Activated CD4-positive, alpha-beta T cell treated with anti-CD3 and anti-CD28 coated beads for 24 hours (primary cell): ENCODE measurements at places on chromosomes 7 and 10.

DNA sequence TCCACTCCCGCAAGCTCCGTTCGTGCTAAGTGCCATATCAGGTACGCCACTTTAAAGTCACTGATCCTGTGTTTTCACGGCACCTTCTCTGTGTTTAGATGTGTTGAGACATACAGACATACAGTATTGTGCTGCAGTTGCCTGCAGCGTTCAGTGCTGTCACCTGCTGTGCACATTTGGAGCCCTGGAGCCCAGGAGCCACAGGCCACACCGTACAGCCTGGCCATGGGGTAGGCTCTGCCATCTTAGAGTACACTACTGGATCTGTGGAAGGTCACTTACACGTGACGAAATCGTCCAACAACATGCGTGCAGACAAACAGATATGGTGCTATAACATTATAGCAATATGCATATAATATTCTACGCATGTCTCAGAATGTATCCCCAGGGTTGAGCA is 111.3 kb downstream of the ELFN1 start:
- DNase-seq: no peak

DNA sequence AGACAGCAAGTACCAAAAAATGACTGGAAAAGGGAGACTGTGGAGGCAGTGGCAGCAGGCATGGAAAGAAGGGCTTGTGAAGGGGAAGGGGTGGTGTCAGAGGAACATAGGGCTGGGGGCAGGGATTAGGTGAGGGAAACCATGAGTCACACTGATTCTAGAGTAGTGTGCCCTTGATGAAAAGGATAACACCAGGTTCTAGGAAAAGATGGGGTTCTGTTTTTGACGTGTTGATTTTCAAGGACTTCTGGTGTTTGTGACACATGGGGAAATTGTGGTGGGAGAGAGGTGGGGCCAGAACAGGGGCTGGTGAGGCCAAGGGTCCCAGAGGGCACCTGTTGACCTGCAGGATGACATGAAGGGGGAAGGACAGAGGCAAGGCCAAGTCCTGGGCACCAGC is 57.1 kb downstream of the FIGNL1 start:
- peak; percentile 39 for DNase-seq

DNA sequence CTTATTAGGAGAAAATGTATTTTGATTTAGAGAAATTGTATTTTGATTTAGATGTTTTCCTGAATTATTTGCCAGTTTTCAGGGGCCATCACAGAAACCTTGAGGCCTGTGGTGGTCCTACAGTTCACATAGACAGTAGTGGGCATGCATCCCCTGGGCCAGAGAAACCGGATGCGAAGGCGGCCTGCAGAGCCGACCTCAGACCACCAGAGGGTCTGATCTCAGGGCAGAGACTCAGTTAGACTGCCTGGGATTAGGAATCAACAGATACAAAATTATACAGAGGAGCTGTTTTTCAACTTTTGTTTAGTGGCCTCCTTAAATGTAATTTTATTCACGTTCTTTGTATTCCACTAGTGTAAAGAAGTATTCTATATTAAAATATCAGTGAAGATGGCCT is 158.4 kb downstream of the PAXIP1 start:
- no peak for DNase-seq

DNA sequence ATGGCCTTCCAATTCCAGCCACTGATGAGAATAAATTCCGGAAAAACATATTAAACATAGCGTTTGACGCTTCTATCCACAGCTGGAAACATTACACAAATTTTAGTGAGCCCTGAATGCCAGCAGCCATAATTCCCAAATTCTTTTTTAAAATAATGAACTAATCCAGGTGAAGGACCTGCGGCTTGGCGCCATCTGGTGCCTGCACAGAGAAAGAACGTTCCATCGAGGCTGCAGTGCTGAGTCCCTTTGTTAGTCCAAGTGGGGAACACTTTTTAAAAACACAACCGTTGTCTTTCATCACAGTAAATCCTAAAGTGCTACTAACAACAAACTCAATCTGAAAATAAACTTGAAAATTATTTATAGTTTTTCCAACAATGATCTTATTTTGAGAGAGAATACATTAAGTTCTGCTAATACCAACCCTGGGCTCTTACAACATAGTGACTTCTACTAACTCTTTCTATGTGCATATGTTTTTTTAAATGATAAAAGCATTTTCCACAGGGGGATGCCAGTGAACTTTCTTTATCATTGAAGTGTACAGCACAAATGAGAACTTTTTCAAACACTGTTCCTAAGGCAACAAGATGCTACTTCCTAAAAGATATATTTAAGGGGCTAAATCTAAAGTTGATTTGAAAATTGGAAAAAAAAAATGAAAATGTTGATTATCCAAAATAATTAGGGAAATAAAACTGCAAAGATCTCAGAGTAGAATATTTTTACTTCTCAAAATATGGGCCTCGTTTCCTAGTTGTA is 166.9 kb upstream of the RNF32 start:
- DNase-seq: peak; percentile 11

- no peak for DNase-seq
Measured at GRCh38 chr10:86522510-86522855, 891 bp upstream of the WAPL start.

GRCh38 chr7:29805886-29806207 is 461 bp upstream of the WIPF3 start:
- no peak for DNase-seq

DNA sequence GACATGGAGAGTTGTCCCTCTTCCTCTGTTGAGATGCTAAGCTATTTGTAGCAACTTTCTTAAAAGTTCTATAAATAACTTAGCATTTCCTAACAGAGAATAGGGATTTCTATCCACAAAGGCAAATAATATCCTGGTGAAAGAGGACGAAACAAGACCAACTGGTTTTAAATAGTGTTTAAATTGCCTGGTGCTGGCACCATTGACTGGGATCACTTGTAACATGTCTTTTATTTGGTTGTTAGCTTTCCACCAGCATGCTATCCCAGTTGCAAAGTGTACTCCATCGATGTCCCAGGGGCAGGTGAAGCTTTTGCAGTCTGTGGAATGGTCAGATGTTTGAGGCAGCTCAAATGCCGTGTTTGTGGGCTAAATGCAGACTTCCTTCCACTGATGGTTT is 3.7 kb downstream of the SUFU start:
- no peak for DNase-seq

DNA sequence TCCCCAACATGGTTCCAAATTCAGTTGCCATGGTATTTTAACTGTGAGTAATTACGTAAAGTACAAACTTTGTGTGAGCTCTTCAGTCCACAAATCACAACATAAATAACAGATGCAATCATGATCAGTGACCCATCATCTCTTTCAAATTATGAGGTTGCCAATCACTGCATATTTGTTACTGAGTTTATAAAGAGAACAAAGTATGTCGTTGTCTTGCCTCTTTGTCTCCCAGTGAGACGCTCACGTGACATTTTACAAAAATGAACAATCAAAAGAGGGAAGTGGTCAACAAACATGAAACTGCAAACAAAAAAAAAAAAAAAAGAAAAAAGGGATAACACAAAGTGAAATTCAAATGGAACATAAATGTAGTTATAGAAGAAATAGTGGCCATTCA is 122.7 kb upstream of the PDSS1 start:
- DNase-seq: no peak

- no peak for DNase-seq
Measured at GRCh38 chr7:116998567-116999175, 45.4 kb downstream of the ST7 start.

GRCh38 chr7:94509264-94509886 is at the start of gene CASD1:
CASD1 (plus strand) TSS chr7:94509809; CDS start chr7:94510085, 276 bp downstream.
- peak; percentile 29 for DNase-seq

GRCh38 chr10:4981722-4982471 is 18.7 kb downstream of the AKR1C1 start:
- peak; percentile 0 for DNase-seq

DNA sequence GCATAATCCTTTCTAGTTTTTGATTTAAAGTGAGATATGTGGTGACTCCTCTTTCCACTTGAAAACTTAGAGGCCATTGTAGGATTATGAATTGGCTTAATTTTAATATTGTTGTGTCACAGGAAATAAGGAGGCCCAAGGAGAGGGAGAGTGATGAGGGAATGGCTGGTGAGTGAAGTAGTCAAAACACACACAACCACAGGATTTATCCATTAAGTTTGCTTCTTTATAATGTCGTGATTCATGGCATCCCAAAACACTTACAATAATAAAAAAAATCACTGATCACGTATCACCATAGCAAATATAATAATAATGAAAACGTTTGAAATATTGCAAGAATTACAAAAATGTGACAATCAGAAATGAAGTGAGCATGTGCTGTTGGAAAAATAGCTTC is 1215.5 kb upstream of the LRRTM3 start:
- DNase-seq: no peak

GRCh38 chr10:89091496-89091895 is 100.9 kb downstream of the FAS start:
- no peak for DNase-seq

GRCh38 chr7:143145-143751 is 49.1 kb upstream of the FAM20C start:
- DNase-seq: no peak

- DNase-seq: no peak
Measured at GRCh38 chr7:144027070-144027469, 21.7 kb upstream of the OR2A5 start.

DNA sequence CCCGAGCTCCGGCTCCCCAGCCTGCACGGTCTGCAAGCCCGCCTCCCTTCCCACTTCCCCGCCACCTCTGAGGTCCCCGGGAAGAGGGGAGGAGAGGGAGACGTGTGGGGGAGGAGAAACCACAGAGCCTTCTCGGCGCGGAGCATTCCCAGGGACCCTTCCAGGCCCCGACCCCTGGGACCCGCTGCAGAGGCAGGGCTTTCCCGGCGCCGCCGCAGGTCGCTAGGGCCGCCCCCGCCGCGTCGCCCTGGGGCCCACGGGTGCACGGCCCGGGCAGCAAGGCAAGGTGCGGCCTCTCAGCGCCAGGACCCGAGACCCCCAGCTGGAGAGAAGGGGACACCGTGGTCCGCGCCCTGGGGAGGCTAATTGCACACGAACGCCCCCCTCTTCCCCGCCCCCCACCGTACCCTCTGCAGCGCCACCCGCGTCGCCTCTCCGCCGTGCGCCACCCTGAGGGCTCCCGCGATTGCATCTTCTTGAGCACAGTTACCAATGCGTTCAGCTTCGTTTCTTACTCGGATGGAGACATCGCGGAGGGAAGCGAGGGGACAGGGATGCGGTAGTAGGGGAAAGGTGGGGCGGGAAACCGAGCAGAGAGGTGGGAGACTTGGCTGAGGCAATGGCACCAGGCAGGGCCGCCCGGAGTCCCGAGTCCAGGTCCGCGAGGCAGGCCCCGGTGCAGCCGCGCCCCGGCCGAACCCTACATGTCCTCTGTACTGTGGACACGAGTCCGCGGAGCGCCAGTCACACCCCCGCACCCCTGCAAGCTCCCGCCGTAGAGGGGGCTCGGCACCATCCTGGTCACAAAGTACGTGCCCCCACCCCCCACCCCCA is 28.9 kb downstream of the SKIDA1 start:
- no peak for DNase-seq

DNA sequence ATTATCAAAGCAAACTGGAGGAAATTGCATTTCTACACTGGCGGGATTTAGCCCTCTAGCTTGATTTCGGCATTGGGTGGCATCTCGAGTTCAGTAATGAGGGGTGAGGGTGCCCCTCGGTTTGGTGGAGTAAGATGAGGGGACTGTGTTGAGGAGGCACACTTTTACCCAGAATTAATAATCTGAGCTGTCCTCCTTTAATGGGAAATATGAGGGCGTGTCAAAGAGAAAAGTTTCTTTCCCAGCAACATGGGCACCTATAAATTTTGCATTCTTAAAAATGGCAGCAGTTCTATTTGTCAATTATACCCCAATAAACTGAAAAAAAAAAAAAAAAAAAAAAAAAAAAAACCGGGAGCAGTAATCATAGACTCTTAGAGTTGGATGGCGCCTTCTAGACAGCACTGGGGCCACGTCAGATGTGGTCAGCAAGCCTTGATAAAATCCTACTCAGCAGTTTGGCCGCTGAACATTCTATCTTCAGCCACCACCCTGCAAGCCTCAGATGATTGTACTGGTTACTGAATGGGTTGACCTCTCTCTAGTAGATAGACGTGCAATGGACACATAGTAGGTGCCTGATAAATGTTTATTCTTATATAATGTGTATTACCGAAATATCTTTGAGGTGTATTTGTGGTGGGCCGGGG is 931 bp downstream of the PAPSS2 start:
- DNase-seq: no peak

- DNase-seq: no peak
Measured at GRCh38 chr7:38756521-38756920, 125.3 kb upstream of the AMPH start.

GRCh38 chr7:1873857-1874589 is 203.9 kb downstream of the ELFN1 start:
- no peak for DNase-seq

GRCh38 chr7:130350945-130351790 is 6.6 kb downstream of the CPA5 start:
- DNase-seq: no peak

GRCh38 chr7:26856176-26856985 is 8.0 kb downstream of the SKAP2 start:
- no peak for DNase-seq

DNA sequence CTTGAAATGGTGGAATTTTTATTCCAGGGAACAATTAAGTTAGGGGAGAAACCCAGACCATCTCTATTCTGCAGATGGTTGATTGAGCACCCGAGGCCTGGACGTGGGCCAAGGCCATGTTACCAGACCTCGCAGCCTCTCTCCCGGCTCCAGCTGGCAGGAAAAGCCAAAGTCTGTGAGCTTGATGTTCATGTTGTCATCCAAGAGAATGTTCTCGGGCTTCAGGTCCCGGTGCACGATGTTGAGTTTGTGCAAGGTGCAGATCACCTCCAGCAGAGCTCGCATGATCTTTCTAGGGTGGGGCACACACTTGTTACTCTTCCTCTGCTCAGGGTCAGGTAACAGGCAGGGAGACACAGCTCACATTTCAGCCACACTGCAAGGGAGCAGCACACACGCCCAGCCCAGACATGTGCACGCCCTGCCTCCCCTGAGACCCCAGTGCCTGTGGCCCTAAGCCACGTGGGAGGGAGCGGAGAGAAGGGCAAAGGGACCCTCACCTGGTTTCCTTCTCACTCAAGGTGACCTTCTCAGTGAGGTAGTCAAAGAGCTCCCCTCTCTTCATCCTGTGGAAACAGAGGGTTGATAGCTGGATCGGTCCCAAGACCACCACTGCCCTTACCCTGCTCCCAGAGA is 9.5 kb downstream of the PHKG1 start:
- no peak for DNase-seq

- DNase-seq: no peak
Measured at GRCh38 chr7:98256431-98256830, 4.4 kb upstream of the TECPR1 start.

- DNase-seq: no peak
Measured at GRCh38 chr7:78055001-78055573, 256.5 kb downstream of the PHTF2 start.
